Pericardium fibroblast (primary cell): ENCODE measurements at places on chromosomes 1 and 21. TPM values are rescaled to one million over a fixed set of nuclear protein-coding genes. Genes with fewer than 3 reads are reported as not detected.

The PRR9 gene
- total RNA-seq, result 0.12 TPM in 1 of 2 replicates, not detected in the other

The CFAP107 gene
- not detected in 2 replicates for total RNA-seq

The RPS6KA1 gene
- 0.77 and 2.0 TPM in 2 replicates for total RNA-seq

The TEX38 gene
- total RNA-seq, result not detected in 2 replicates

The KISS1 gene
- not detected in 2 replicates for total RNA-seq

The CELA3A gene
- total RNA-seq, result not detected in 2 replicates

The LCE2C gene
- total RNA-seq, result not detected in 2 replicates

The SPRR2B gene
- total RNA-seq, result not detected in 2 replicates

The CSF1 gene
- 84.8 and 125 TPM in 2 replicates for total RNA-seq

The EFNA3 gene
- 2.3 and 4.9 TPM in 2 replicates for total RNA-seq

The CASQ2 gene
- total RNA-seq, result 4.7 TPM in 1 of 2 replicates, not detected in the other

The CD5L gene
- not detected in 2 replicates for total RNA-seq

The SELE gene
- not detected in 2 replicates for total RNA-seq

The CA6 gene
- not detected in 2 replicates for total RNA-seq
